Stimulated activated CD4-positive, alpha-beta T cell treated with anti-CD3 and anti-CD28 coated beads, Interleukin-1b, Interleukin-23, amount 100 ng/mL, for 24 hours (primary cell): ENCODE measurements at places on chromosomes 4 and X.

GRCh38 chr4:153418121-153418520 is 48.0 kb upstream of the TMEM131L start:
- no peak for DNase-seq

- no peak for DNase-seq
Observed at GRCh38 chr4:75844151-75844662, 58.0 kb downstream of the PPEF2 start.

DNA sequence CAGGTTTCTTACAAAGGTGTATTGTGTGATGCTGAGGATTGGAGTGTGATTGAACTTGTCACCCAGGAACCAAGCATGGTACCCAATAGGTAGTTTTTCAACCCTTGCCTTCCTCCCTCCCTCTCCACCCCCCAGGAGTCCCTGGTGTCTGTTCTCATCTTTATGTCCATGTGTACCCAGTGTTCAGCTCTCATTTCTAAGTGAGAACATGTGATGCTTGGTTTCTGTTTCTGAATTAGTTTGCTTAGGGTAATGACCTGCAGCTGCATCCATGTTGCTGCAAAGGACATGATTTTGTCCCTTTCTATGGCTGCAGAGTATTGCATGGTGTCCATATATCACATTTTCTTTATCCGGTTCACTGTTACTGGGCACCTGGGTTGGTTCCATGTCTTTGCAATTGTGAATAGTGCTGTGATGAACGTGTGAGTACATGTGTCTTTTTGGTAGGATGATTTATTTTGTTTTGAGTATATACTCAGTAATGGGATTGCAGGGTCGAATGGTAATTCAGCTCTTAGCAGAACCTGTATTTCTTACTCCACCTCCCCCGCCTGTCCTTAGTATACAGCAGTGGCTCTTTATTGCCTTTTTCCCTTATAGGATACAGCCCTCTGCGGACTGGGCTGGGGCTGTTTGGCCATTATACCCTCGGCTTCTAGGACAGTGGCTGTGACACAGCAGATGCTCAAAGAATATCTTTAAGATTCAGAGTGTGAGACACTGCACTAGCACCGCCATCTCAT is 145.4 kb downstream of the PTTG2 start:
- DNase-seq, result no peak

DNA sequence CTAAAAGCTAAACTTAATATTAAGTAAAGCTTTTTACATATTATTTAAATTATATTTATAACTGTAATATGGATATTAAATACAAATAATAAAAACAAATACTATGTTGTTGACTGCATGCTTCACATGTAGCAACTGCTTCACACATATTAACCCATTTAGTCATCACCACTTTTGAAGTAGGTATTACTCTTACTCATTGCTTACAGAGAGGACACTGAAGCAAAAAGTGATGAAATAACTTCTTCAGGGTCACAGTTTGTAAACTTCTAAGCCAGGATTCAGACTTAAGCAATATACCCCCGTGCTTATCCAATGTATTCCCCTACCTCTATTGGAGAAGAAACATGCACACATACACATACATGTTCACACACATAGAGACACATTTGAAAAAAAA is 166.6 kb downstream of the DKK2 start:
- DNase-seq, result no peak

GRCh38 chr4:163263606-163264005 is 68.8 kb downstream of the NPY1R start:
- DNase-seq, result no peak
